Activated naive CD4-positive, alpha-beta T cell treated with anti-CD3 and anti-CD28 coated beads, Interleukin-2, amount 10 ng/mL, durations not matched to agents 5 hours and 36 hours (primary cell): ENCODE measurements at places on chromosomes 5 and 9. TPM values are rescaled to one million over a fixed set of nuclear protein-coding genes. Genes with fewer than 3 reads are reported as not detected.

Gene EQTN
- not detected for total RNA-seq

Gene CTSV
- total RNA-seq, result 1.0 TPM

Gene PCDHB10
- not detected for total RNA-seq

Gene ORM1
- total RNA-seq, result not detected

Gene CCDC107
- 37.9 TPM for total RNA-seq

Gene TRIM36
- not detected for total RNA-seq

Gene STPG3
- total RNA-seq, result not detected

Gene ANKRD20A1
- 0.43 TPM for total RNA-seq

Gene GAPT
- total RNA-seq, result not detected

Gene KIF24
- total RNA-seq, result 8.0 TPM

Gene ADAMTSL1
- not detected for total RNA-seq

Gene SLIT3
- total RNA-seq, result not detected

Gene NUTM2F
- total RNA-seq, result not detected

Gene CNTFR
- total RNA-seq, result not detected

Gene RNF44
- 165 TPM for total RNA-seq

Gene SPATA31D3
- total RNA-seq, result not detected

Gene MYMK
- not detected for total RNA-seq

Gene PCDHAC2
- total RNA-seq, result not detected

Gene SPOCK1
- not detected for total RNA-seq

Gene TTF1
- 26.2 TPM for total RNA-seq

Gene GNG10
- total RNA-seq, result 27.9 TPM

Gene SYK
- total RNA-seq, result 0.35 TPM

Gene SLC45A2
- total RNA-seq, result not detected

Gene PCDHB16
- total RNA-seq, result not detected

Gene IRGM
- 2.2 TPM for total RNA-seq
